ENCODE measurements at places on chromosomes 16 and 17. TPM values are rescaled to one million over a fixed set of nuclear protein-coding genes. Genes with fewer than 3 reads are reported as not detected.
A peak's percentile ranks its signal among the peaks of the same experiment; 100 is the strongest.

- no peak for DNase-seq
Measured at GRCh38 chr17:80717720-80718083, 173.1 kb downstream of the RPTOR start.

DNA sequence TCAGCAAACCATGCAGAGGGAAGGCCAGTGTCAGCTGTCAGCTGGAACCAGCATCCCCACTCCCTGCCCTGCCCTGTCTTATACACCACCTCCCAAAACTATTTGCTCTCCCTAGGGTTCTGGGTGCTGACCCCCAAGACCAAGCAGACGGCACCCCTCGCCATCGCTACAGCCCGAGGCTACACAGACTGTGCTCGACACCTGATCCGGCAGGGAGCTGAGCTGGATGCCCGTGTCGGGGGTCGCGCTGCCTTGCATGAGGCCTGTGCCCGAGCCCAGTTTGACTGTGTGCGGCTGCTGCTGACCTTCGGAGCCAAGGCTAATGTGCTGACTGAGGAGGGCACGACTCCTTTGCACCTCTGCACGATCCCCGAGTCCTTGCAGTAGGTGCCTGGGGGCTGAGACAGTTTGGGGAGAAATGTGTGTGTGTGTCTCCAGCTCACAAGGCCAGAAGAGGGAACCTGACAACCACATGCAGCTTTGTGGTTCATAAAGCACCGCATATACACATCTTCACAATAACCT lies 1.5 kb downstream of the ASB16 start:
- DNase-seq = no peak

GRCh38 chr16:87495578-87496446 lies 3.0 kb upstream of the ZCCHC14 start:
- DNase-seq = no peak

GPR139 gene
- total RNA-seq = not detected

DNA sequence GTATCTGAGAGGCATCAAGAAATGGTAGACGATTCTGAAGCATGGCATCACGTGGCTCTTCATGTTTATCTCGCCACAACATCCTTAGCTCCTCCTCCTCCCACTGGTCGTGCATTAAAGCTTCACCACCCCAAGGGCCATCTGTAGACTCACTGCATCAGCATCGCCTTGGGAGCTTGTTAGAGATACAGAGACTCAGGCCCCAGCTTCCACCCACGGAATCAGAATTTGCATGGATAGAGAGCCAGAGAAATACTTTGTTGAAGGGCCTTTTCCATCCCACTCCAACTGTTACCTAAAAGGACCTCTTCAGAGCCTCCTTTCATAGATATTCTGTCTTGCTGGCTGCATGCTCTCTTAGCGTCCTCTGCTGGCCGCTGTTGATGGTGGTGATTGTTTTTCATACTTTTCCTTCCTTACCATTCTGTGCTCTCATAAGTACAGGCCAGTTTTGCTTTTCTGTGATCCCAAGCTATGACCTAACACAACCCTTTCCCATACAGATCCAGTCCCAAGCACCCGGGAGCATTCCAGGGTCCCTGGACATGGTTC lies 1049.4 kb upstream of the EEF2KMT start:
- DNase-seq = no peak

DNA sequence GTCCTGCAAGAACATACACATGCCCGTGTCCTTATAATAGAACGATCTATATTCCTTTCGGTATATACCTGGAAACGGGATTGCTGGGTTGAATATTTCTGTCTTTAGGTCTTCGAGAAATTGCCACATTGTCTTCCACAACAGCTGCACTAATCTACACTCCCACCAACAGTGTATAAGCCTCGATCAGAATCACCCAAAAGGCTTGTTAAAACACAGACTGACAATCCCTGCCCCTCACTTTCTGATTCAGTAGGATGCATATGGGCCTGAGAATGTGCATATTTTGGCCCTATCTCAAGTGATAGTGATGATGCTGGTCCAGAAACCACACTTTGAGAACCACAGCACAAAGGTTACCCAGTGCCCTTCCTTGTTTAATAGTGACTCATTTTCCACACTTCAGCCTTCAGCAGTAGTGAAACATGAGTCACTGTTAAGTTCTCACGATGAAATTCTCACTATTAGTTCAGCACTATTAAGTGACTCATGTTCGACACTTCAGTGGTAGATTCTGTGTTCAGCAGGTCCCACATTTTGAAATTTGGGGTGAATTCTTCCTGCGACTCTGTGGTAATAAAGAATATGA lies 215.6 kb downstream of the GRIN2A start:
- no peak for DNase-seq

TRAPPC2L gene
- 56.3 TPM for total RNA-seq

KCNG4 gene
- 0.48 TPM for total RNA-seq

EVPLL gene
- not detected for total RNA-seq

- DNase-seq = no peak
Measured at GRCh38 chr17:64786337-64786736, 124.2 kb upstream of the SMURF2 start.

GRCh38 chr16:56451753-56452689 lies 667 bp downstream of the OGFOD1 start:
- DNase-seq = no peak

MT1M gene
- total RNA-seq = 110 TPM

- no peak for DNase-seq
Measured at GRCh38 chr16:83908798-83909197, 9.9 kb downstream of the MLYCD start.

DNA sequence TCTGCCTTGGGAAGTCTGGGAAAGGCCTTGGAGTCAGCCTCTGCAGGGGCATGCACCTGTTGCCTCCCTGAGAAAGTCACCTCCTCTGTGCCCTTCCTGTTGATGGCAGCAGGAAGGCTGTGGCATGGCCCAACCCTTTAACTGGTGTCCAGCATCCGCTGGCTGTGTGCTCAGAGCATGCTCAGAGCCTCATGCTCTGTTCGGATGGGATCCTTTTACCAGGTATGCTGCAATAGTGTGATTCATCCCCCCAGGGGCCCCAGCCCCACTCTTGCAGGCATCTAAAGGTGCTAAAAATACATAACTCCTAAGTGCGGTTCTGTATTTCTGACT lies 24.9 kb downstream of the KLHL36 start:
- DNase-seq = no peak

TBX6 gene
- 3.7 TPM for total RNA-seq

GRCh38 chr17:42673885-42674754 lies 2.7 kb downstream of the PLEKHH3 start:
- no peak for DNase-seq

DNA sequence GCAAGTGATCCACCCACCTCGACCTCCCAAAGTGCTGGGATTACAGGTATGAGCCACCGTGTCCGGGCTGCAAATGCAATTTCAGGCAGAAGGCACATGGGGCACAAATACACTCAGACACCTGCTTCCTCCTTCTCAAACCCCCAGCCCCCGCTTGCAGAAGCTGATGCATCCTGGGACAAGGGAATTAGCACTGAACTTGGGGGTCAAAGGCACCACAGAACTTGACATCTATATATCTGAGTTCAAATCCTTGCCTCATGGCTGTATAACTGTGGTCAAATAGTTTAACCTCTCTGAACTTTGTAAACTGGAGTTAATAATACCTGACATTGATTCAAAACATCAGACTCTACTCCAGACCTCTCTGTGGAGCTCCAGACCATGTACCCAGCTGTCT lies 4.1 kb upstream of the ARL5C start:
- no peak for DNase-seq

DNA sequence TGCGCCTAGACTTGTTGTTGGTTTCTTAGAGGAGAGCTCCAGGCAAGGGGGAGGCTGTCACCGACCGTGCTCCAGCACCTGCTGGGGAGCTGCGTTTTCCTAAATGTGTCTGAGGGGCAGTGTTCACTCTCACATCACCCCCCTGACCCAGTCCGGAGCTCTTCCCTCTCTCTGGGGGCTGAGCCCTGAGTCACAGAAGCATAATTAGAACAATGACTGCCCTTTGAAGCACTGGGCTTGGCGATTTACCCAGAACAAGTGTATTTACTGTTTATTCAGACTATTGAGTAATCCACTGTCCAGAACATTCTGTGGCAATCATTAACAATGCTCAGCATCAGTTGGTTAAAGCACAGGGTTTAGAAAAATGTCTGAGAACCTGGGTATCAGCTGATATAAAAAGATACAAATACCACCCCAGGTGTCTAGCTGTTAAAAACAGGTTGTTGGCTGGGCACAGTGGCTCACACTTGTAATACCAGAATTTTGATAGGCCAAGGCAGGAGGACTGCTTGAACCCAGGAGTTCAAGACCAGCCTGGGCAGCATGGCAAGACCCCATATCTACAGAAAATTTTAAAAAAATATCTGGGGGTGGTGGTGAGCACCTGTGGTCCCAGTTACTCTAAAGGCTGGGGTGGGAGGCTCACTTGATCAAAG lies 8.1 kb downstream of the CES4A start:
- peak; percentile 76 for DNase-seq

CEP295NL gene
- 10.8 TPM for total RNA-seq

DNA sequence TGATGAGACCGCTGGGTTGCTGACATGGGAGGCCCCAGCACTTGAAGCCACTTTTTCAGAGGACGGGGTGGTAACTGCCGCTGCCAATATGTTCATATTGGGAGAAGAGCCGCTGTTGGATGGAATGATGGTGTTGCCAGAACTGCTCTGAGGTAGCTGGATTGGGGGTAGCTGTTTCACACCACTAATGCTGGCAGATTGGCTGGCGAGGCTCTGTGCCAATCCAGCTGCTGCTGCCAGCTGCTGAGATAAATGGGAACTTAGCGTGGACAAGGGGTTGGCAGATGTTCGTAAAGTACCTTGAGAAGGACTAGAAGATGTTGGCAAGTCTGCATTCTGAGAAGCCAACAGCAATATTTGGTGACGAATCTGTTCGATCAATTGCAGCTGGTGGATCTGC lies 10.0 kb downstream of the SALL1 start:
- DNase-seq = no peak

DNA sequence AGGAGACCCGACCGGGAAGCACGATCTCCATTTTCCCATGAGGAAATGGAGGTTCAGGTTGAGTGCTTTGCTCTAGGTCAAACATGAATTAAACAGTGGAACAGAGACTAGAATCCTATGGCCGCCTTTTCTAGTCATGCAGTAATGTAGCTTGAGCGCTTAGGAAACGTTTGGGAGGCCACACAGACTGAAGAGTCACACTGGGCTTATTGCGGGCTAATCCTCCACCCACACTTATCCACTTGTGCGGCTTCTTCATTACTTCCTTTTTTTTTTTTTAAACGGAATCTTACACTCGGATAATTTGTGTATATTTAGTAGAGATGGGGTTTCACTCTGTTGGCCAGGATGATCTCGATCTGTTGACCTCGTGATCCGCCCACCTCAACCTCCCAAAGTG lies 26.0 kb downstream of the CACNG3 start:
- no peak for DNase-seq

DNA sequence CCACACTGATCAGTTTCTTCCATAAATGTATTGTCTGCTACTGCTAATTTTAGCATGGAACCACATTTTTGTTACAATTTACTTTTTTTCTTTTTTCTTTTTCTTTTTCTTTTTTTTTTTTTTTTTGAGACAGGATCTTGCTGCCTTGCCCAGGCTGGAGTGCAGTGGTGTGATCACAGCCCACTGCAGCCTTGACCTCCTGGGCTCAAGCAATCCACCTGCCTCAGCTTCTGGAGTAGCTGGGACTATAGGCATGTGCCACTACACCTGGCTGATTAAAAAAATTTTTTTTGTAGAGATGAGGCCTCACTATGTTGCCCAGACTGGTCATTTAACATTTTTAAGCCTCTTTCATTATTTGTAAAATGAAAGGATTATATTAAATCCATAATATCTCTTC lies 19.1 kb downstream of the ZPBP2 start:
- DNase-seq = no peak

All from dorsolateral prefrontal cortex (tissue), 122 donors.